ENCODE measurements at places on chromosomes 7 and 10.

GRCh38 chr7:41700044-41700471, 2.8 kb downstream of the INHBA start:
- DNase-seq: no peak

DNA sequence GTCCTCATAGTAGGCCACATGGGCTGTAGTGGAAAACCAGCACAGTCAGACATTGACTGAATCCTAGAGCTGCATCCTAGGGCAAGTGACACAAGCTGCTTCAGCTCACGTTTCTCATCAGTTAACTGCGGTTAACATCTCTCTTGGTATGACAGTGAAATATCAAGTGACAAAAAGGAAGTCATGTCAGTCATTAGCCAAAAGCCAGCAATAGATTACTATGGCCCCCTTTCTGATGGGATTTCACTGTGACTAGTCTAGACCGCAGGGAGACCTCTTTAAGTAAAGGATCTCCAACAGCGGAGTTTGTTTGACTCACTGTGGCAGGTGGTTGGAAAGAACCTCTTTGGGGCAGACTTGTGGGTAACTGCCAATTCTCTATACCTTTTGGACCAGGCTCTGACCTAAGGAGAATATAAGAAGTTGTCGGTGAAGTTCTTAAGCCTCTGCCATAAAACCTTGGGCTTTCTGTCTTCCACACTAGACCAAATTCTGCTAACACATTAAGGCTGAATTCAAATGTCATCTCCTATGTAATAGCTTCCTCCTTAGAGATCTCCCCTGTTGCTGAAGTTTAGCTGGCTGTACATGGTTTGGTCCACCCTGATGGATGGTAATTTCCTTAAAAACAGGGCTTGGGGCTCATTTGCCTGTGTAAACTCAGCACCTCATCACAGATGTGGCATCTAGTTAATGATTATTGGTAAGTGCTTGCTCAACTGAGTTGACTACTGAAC, 115.3 kb downstream of the SGMS1 start:
- DNase-seq: no peak

DNA sequence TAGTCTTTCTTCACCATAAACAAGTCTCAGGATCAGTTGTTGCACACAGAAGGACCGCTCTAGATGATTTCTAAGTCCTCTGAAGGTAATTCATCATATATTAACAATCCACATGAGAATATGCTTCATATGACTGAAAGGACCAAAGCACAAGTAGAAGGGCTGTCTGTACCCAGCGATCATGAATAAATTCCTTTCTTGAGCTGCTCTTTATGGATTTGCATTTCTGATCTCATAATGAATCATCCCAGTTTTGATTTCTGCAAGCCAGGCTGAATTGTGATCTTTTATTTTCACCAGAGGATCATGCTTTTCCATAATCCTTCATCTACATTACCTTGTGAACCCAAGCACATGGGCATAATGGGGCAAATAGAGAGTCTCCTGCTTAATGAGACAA, 675.6 kb downstream of the MAGI2 start:
- DNase-seq: no peak

DNA sequence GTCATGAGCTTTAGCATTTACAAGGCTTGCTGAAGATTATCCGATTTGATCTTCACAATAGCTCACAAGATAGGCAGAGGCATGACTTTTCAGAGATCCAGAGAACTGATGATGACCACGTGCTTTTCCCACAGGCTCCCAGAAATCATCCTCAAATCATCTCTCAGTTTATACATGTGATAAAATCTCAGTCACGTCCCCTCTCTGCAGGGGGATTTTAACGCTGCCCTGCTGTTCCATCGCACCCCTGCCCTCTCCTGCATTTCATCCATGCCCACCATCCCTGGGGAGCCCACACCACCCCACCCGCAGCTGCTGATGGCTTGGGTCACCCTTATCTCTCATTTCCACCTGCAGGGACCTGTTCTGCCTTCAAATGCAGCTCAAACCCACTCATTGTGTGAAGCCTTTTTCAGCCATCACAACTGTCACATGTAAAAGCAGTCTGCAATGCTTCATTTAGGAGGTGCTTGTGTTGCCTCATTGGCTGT, 141.8 kb downstream of the DIP2C start:
- DNase-seq: no peak

DNA sequence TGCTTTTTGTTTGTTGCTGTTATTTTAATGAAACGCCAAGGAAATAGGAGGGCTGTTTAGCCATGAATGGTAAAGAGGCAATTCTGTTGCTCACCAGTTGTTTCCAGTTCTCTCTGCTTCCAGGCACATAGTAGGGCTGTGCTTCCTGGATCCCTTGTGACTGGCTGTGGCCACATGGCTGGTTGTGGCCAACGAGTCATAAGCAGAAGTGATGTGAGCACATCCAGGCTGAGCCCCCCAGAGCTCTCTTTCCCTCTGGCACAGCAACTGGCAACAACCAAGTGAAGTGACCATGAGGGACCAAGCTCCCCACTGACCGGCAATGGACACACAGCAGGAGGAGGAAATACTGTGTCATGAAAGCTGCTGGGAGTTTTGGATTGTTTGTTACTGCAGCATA, 10.3 kb downstream of the GRID1 start:
- no peak for DNase-seq

DNA sequence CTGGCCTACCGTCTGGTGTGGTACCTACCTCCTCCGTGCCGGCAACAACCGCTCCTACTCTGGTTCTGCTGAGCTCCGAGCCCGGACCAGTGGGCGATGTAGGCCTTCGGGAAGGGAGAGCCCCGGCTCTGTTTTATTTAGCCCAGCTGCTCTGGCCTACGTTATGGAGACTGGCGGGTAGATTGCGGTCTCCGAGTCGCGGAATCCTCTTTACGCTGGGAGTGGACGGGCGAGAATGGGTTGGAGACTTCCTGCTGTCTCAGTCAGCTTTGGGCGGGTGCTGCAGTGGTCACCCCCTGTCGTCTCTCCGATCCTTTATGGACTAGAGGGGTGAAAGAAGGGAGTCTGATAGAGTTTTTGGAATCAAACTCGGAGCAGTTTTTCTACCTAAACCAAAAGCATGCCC, 406 bp downstream of the CBLL1 start:
- DNase-seq: no peak

GRCh38 chr10:119654540-119654939, 3.4 kb downstream of the BAG3 start:
- peak; percentile 44 for DNase-seq

DNA sequence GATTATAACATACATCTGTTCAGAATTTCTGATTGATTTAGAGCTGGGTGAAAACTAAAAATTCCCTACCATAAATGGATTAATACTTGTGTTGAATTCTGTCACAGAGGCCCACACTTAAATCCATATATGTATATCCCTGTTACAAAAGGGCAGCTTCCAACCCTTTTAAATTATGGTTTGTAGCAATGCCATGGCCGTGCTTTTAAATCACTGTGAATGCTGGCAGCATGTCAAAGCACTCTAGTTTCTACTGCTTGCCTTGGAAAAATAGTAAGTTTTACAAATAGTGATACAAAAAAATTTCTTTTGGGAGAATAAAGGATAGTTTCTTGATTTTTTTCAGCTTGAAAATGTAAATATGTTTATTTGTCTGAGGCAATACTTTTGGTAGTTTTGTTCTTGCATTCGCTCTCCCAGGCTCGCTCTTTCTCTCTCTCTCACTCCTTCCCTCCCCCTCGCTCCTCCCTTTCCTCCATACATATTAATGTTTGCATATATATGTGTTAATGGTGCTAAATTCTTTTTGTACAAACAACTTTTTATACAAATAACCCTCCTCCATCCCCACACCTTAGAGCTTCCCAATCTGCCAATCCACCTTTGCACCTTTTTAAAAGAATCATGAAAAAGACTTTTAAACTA, 29.8 kb downstream of the TES start:
- DNase-seq: no peak

DNA sequence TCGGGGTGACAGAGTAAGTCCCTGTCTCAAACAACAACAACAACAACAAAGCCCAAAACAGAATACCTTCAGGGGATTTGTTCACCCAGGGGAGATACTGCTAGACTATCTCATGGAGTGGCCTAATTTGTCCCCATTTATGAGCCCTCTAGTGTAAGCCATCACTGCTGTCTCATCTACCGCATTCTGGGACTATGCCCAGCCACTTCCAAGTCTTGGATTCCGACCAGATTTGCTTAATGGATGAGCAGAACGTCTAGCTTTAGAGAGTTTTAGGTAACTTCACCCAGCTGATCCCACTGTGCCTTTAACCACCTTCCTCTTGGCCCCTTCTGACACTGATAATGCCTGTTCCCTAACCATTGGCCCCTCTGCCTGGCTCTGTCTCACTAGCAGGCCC, 47.1 kb downstream of the PAPSS2 start:
- no peak for DNase-seq

DNA sequence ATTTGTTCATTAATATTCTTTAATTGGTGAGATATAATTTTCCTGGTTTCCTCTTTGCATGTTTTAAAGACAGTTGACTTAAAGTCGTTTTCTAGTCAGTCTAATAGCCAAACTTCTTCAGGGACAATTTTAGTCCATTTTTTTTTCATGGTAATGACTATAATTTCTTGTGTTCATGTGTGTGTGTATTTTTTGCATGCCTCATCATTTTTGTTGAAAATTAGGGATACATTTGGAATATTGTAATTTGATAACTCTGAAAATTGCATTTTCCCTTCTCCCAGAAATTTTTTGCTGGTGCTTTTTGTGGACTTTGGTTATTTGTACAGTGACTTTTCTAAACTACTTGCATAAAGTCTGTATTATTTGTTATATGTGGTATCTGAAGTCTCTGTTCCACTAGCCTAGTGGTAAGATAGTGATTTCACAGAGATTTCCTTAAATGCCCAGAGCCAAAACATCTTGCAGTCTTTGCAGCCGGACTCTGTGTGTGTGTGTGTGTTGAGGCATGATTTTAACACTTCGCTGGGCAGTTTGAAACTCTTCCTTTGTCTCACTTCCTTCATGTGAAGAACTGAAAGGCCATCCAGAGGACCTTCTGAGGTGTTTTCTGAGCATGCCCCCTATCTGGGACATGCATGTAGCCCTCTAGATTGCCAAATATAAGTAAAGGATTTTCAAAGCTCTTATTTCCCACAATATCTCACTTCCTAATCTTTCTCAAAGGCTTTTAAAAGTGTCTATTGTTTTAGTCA, 40.9 kb upstream of the ZNF365 start:
- no peak for DNase-seq

GRCh38 chr10:113663908-113664307, at the start of gene NRAP:
TSS of gene NRAP (minus strand) at chr10:113664041. CDS start at chr10:113663882, 159 bp downstream.
- no peak for DNase-seq

DNA sequence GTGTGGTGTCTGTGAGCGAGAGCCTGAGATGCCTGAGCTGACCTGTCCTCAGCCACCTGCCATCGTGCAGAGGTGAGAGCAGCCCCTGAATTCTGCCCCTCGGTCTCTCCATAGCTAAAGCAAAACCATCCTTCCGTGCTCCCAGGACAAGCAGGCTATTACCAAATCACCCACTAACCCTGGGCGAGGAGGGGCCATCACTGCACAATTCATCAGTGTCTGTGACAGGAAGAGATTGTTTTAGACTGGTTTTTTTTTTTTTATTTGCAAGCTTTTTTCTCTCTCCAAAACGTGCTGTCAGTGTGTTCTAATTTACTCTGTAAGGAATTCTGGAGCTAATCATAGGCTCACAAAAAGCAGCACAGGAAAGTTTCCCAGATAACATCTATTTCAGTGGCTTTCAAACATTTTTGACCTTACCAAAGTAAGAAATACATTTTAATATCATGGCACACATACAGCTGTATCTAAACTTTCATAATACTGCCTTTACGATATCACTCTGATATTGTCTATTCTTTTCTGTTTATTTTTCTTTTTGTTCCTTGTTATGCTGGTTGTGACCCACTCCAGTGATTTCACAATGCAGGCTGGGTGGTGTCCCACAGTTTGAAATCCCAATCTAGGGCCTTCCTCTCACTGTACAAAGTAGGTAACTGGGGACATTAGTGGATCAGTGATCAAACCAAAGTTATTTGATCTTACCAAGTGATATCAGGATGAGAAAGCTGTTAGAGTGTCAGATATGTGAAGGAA, 62.8 kb downstream of the EGFR start:
- DNase-seq: no peak

- DNase-seq: no peak
Observed at GRCh38 chr10:43982250-43982649, 333.6 kb upstream of the ZNF32 start.

DNA sequence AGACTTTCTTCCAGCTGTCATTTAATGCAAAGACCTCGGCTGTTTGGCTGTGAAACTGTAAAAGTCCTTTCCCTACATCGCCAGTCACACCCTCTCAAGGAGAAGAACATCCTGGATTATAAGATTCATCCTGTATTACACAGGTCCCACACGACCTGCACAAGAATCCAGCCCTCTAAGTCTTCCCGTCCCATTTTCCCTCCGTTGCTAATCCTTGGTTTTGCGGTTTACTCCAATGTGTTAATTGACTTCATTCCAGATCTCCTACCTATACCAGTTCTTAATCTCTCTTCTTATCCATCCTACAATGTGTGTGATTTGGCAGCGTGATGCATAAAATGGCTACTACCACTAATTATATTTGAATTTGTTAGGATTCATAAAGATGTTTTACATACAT, 110.4 kb downstream of the COL28A1 start:
- no peak for DNase-seq

- no peak for DNase-seq
Observed at GRCh38 chr7:935164-935873, 19.2 kb downstream of the ADAP1 start.

GRCh38 chr7:84820481-84820880, 366.4 kb downstream of the SEMA3D start:
- DNase-seq: no peak

GRCh38 chr10:74736029-74736428, 90.4 kb upstream of the KAT6B start:
- no peak for DNase-seq

- DNase-seq: no peak
Observed at GRCh38 chr7:25726781-25727311, 425.2 kb upstream of the NFE2L3 start.

DNA sequence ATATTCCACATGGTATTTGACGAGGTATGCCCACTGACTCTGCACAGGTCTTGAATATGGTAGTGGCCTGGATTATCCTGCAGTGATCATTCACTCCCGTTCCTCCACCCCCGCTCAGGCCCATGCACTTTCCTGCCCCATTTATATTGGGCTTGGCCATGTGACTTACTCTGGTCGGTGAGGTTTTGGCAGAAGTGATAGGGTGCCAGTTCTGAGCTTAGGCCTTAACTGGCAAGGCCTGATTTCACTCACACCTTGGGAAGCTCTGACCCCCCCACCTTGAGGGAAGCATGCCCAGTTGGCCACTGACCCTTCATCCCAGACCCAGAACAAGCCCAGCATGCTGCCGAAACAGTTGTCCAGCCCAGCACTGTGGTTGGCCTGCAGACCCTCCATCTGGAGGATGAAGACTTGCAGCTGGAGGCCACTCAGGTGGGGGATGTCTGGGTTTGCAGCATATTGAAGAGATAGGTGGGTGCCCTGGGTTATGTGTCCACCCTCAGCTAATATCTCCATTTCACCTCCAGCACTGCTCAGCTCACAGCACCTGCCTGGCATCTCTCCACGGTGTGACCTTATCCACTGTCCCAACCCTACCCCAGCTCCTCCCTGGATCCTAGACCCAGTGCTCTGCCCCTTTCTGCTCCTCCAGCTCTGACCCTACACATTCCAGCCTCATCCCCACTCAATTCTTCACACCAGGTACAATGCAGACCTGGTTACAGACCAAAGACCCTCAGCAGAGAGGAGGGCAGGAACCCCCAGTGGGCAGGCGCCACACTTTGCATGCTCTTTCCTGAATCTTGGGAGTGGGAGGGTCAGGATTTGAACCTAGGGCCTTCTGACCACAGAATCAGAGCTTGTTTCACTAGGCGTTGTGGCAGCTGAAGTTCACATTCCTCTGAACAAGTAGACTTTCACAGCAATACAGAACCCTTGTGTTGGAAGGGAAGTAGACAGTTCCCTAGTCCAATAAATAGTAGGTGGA, 138.1 kb upstream of the CHST15 start:
- no peak for DNase-seq

Measured in NCI-H460 (cell line).